ENCODE measurements at places on chromosomes 7 and 10. TPM values are rescaled to one million over a fixed set of nuclear protein-coding genes. Genes with fewer than 3 reads are reported as not detected.

Gene NDUFA5
- total RNA-seq, result 76.3 TPM

Gene MSMB
- total RNA-seq, result not detected

Gene LHFPL3
- 0.69 TPM for total RNA-seq

Gene ZNF488
- 7.7 TPM for total RNA-seq
